IPS-NIHi11 (cell line): ENCODE measurements at places on chromosomes 4 and X.

DNA sequence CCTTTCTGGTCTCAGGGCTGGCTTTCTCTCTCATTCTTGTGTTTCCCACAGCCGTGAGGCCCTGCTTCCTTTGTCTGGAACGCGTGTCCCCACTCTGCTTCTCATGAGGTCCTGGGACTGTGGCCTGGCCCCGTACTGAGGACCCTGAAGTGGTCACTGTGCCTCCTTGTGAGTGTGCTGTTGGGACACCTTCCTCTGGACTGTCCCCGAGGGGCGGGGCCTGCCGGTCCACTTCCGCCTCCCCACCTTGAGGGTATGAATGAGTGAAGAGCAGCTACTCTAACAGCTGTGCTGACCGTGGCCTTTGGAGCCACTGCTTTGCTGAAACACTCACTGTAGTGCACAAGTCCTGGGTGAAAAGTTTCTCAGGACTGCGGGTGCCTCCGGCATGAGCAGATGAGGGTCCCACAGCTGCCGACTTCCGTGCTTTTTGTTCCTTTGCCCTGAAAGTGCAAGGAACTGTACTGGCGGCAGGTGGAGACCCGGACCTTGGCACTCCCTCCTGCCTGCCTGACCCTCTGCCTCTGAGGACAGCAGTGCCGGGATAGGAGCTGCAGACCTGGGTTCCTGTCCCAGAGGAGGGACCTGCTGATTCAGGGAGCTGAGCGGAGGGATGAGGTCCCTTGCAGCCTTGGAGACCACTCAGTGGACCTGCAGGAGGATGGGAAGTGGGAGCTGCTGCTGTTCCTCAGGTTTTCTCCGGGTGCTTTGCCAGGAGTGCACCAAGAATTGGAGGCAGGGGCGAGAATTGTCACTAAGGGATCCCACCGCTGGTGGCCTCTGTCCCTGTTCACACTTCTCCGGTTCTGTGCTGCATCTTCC is 38.0 kb downstream of the HTT-AS start:
- no peak for DNase-seq

DNA sequence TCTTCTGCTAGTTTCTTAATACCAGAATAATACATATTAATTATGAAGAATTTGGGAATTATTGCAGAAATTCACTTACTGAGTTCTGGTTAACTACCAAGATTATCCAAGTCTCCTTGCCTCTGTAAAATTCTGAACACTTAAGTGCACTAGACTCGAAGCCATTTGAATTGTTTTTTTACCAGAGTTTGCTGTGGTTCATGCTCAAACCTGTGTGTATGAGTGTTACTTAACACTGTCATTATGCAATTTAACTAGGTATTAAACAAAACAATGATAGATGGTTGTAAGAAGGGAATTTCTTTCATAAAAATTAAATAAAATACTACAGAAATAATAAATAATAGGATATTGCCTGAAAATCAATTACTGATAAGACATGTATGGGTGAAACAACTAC is 145.6 kb upstream of the FAT4 start:
- DNase-seq: no peak

GRCh38 chr4:65669111-65670019 is 924 bp downstream of the EPHA5 start:
- no peak for DNase-seq

GRCh38 chr4:73586666-73587065 is 33.6 kb downstream of the RASSF6 start:
- no peak for DNase-seq
